Fibroblast of the aortic adventitia (primary cell): ENCODE measurements at places on chromosomes 7 and 10. TPM values are rescaled to one million over a fixed set of nuclear protein-coding genes. Genes with fewer than 3 reads are reported as not detected.
A peak's percentile ranks its signal among the peaks of the same experiment; 100 is the strongest.

Gene TDRD1
- total RNA-seq, result 0.25 and 0.45 TPM in 2 replicates

Gene HDAC9
- total RNA-seq, result 40.6 and 55.0 TPM in 2 replicates

GRCh38 chr7:97801108-97801507, 69.2 kb downstream of the TAC1 start:
- DNase-seq, result no peak

DNA sequence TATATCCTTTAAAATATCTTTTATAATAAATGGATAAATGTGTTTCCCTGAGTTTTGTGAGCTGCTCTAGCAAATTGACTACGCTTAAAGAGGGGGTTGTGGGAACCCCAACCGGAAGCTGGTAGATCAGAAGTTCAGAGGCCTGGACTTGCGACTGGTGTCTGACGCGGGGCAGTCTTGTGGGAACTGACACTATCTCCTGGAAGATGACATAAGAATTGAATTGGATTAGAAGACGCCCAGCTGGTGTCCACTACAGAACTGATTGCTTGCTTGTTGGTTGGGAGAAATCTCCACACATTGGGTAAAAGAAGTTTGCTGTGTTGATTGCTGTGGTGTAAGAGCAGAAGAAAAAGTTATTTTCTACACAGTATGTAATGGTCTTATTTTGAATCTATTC, 51.1 kb upstream of the AHR start:
- no peak for DNase-seq

DNA sequence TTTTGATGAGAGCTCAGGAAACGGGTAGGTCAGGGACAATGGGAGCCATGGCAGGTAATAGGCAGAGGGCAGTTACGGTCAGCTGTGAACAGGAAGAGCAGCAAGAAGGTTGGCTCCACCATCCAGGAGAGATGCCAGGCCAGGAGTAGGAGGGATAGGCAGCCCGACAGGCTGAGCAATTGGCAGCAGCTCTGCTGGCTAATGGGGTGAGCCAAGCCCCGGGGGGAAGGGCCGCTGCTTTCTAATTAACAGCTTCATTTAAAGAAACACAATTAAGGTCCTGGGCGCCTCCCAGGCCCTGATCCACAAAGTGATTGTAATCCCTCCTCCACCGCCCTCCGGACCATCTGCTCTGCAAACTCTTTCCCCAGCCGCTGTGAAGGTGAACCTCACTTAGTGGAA, 23.7 kb downstream of the SH2B2 start:
- DNase-seq, result no peak

- peak; percentile 2 for DNase-seq
Measured at GRCh38 chr7:28329661-28330363, 82.5 kb upstream of the CREB5 start.

DNA sequence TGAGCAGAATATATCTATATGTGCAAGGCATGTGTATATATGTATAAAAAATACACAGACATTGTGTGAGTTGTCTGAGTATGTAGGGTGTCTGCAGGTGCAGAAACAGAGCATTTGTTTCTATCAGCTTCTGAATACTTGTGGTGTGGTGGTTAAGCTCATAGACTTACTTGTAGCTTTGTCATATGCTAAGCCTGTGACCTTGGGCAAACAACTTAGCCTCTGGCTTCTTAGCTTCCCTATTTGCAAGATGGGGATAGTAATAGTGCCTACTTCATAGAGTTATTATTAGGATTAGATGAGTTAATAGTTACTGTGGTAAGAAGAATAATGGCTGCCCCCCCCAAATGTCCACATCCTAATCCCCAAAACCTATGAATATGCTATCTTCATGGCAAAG, 28.2 kb upstream of the PAX2 start:
- DNase-seq, result no peak

DNA sequence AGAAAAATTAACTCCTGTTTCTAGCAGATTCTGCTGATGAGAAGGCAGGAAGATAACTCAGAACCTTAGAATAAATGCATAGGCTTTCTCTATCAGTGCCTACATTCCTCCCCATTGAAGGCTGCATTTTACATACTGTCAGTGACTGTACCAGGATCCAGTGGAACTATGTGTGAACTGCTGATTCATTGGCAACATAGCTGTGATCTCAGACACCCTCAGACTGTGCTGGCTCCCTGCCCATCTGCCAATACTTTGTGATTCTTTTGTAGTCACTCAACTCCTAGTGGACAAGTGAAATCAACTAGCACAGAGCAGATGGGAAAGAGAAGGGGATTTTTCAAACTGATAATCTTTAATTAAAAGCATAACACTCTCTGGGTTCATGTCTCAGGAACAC, 375.8 kb downstream of the MDFIC start:
- DNase-seq, result peak; percentile 76
